ENCODE measurements at places on chromosomes 5 and 9. TPM values are rescaled to one million over a fixed set of nuclear protein-coding genes. Genes with fewer than 3 reads are reported as not detected.
A peak's percentile ranks its signal among the peaks of the same experiment; 100 is the strongest.

Gene AFAP1L1
- total RNA-seq = 48.9 TPM

Gene SH3RF2
- 350 TPM for total RNA-seq

Gene CAVIN4
- 71.6 TPM for total RNA-seq

Gene NCS1
- 4.1 TPM for total RNA-seq

Gene PCDHA13
- total RNA-seq = 0.10 TPM

DNA sequence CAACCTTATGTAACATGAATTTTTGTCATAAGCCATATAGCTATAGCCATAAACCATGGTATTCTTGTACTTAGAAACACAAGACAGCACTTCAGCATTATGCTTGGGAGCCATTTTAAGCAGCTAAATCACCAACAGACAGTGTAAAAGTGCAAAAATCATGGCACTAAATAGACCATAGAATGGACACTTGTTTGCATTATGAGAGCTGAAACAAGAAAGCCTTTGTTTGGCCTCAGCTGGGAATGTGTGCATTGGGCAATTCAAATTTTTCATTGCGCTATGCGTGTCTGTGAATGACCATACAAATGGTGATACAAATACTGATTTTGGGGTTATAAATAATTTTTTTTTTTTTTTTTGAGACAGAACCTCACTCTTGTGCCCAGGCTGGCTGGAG, 23.7 kb downstream of the KDM4C start:
- DNase-seq = no peak

GRCh38 chr9:128886211-128886891, 4.4 kb downstream of the LRRC8A start:
- DNase-seq = no peak

DNA sequence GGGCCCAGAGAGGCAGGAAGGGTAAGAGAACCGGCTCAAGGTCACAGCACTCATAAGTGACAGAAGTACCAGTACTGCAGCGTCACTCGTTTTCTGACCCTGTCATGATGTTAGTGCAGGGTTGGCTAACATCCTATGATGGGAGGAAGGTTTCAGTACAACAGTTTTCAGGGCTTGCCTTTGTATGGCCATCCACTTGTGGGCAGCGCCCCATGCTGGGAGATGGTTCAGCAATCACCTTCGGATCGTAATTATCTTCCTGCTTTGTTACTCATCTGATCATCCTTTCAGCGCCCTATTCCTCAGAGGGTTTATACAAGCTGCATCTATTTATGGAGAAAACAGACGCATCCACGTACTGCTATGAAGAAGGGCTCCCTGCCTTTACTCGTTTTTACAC, 2.4 kb downstream of the MAP1B start:
- peak; percentile 25 for DNase-seq

DNA sequence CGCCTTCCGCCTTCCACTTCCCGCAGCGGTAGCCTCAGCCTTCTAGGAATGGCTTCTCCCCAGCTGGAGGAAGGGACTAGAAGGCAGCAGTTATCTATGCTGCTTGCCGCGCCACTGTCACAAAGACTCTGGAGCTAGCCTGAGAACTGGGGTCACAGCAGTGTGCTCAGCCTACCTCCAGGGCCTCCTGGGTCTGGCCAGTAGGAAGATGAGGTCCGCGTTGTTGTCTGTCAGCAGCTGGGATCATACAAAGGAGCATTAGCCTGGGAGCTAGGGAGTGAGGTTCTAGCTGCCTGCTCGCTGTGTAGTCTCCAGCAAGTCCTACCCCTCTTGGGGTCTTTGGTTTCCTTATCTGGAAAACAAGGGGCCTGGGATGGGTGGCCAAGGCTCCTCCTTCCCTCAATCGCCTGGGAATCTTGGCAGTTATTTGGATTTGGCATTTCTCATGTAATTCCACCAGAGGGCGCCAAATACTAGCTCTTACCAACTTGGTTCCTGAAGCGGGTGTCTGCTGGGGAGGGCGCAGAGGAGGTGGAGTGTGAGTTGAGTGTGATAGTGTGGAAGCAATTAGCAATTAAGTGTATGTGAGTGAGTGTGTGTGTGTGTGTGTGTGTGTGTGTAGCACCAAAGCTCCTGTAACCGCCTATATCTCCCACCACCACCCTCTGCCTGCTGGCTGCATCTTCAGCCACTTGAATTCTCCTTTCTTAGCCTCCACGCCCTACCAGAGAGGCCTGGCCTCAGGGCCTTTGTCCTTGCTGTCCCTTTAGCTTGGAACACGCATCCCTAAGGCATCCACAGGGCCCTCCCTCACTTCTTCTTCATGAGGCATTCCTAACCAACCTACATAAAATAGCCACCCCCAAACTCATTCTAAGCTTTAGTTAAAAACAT, 97.1 kb downstream of the ENTREP1 start:
- peak; percentile 51 for DNase-seq

DNA sequence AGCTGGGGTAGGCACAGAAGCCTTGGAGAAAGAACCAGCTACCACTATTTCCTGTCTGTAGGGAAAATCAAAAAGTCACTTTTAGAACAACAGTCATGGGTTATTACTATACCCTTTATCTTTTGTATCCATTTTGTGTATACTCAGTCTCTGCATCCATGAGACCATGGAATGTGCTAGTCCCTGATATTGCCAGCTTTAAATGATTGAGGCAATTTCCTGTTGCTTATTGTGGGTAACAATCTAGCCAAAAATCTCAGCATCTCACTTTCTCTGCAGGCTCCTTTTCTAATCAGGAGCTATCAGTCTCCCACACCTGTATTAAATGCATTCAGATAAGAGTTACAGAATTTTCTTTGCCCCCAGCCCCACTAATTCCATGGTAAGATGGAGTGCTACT, 968 bp upstream of the KDM3B start:
- no peak for DNase-seq

GRCh38 chr9:16682273-16682672, 188.2 kb downstream of the BNC2 start:
- DNase-seq = no peak
